ENCODE measurements at places on chromosomes 1 and 21.

GRCh38 chr1:190444464-190444863 lies 33.2 kb downstream of the BRINP3 start:
- no peak for DNase-seq

GRCh38 chr1:198756470-198756869 lies 117.6 kb downstream of the PTPRC start:
- DNase-seq = no peak

DNA sequence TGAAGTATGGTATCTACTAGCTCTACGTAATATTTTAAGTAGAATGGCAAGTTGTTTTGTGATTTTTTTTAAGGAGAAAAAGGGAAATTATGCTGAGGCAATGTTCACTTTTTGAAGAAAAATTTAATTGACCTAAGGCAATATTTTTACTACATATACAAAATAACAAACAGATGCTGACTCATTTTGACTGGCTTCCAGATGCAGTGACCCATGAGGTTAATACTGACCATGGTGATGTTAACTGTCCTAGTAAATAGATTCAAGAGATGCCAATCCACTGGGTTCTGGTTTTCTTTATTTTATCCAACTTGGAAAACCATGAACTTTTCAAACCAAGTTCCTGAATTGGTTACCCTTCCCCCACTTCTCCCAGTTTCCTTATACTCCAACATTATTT lies 154.9 kb downstream of the CRB1 start:
- DNase-seq = no peak

DNA sequence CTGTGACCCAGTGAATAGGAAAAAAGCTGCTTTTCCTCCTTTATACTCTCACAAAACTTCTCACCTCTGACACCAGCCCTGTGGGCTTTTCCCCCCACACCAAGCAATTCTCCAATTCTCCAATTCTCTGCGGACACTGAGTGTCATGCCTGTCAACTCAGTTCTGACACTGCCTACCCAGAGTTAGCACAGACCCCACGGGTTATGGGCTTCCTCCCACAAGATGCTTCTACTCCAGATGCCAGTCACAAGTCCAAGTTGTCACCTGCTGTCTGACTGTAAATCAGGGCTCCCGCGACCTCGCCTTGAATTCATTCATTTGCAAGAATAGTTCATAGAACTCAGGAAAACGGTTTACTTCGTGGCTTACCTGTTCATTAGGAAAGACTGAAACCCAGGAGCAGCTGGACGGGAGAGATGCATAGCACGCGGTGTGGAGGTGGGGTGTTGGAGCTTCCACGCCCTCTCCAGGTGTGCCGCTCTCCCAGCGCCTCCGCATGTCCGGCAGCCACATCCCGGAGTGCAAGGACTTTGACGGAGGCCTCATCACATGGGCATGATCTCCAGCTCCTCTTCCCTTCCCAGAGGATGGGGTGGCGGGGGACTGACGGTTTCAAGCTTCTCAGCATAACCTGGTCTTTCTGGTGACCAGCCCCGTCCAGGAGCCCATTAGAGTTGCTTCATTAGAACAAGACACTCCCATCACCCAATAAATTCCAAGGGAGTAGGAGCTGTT lies 154.7 kb downstream of the PGBD5 start:
- DNase-seq = no peak

DNA sequence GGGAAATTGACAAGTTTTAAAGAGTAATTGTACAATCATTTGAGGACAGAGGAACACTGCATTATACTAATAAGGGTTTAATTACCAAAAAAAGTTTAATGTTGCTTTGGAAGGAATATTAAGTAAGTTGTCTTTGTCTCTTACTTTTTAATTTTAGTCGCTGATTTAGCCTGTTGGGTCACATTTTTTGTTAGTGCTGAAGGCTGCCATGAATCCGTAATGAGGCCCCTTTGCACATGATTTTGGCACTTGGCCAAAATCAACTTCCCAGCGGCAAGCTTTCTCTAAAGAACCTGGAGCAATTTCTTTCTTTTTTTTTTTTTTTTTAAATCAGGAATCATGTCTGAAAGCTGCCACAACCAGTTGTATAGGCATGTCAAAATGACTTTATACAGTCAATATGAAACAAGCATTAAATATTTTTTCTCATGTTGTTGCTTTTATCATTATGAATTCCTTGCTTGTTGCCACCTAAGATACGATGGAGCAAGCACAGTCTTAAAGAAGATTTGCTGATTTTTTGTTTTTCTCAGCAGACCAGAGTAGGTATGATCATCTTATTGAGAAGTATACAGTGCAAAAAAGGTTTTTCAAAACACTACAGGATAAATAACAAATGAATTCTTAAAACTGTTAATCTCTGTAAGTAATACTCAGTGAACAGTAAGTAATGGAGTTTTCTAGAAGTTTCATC lies 690.4 kb downstream of the USP25 start:
- DNase-seq = peak; percentile 19

- DNase-seq = no peak
These were observed 2.4 kb downstream of the PGD start for GRCh38 chr1:10401281-10401680.

- no peak for DNase-seq
These were observed 158.7 kb downstream of the NCAM2 start for GRCh38 chr21:21156957-21157356.

GRCh38 chr1:198563583-198563982 lies 23.1 kb upstream of the ATP6V1G3 start:
- DNase-seq = no peak

DNA sequence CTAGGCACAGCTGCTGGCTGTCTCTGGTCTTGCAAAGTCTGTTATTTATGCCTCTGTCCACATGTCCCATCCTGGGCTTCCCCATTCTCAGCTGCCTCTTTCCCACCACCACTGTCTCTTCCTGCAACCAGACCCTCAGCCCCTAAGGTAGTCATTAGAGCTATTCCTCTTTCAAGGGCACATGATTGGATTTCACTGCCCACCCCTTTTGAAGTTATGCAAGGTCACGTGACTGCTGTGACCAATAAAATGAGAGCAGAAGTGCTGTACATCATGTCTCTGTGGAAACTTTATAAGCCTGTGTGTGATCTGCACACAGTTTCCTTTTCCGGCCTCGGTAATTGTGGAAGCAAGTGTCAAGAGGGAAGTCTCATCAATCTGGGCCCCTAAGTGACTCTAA lies 136.6 kb upstream of the HMGB4 start:
- DNase-seq = no peak

GRCh38 chr1:52771384-52771783 lies 45.1 kb downstream of the ZYG11B start:
- DNase-seq = no peak

DNA sequence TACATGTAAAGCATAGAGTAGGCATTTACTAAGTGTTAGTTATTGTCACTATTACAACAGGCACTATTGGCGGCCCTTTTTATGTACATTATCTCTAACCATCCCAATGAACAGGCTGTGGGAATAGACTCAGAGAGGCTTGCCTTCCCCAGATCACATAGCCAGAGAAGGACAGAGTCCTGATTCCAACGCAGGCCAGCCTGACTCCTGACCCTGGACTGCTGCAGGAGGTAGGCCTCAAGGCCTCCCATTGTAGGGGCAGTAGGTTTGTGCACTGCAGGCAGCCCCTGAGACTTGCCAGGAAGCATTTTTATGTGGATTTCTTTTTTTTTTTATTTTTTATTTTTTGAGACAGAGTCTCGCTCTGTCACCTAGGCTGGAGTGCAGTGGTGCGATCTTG lies 6.4 kb upstream of the GFI1 start:
- DNase-seq = no peak

- peak; percentile 69 for DNase-seq
These were observed 10.9 kb downstream of the C1orf216 start for GRCh38 chr1:35707601-35708440.

All from NCI-H524 (cell line).